ENCODE measurements at places on chromosomes 12 and 14.

DNA sequence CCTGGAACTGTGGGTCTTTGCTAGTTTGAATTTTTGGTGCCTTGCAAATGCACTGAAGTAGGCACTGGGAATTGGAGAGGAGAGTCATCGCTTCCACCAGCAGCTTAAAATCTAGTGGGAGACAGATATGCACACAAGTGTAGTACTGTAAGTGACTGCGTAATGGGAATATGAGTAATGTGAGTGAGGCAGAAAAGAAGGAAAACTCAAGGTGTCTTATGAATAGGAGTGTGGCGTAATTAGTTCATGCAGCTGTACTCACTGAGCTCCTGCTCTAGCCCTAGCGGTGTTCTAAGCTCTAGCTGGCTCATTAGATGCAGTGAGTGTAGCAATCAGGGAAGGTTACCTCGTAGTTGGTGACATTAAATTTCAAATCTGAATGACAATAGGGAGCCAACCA lies 2.8 kb downstream of the TCP11L2 start:
- no peak for DNase-seq

GRCh38 chr12:2752676-2753371 lies 41.9 kb upstream of the FKBP4 start:
- peak; percentile 88 for DNase-seq

- DNase-seq, result no peak
Measured at GRCh38 chr14:78107166-78107565, 63.0 kb upstream of the NRXN3 start.

DNA sequence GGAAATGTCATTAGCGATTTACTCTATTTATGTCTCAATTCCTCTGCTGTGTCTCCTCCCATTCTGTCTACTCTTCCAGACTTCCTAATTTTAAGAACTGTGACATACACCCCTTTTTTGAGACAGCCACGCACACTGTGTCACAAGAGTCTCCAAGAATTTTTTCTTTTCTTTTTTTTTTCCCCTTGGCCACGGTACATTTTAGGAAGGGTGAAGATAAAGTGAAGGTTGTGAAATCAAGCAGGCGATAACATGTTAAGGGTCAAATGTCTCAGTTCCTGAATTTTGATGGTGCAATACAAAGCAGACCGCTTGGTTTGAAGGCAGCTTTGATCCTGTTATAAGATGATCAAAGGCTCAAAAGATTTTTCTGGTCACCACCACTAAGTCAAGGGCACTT lies 4.3 kb downstream of the OLR1 start:
- DNase-seq, result no peak

- DNase-seq, result no peak
Measured at GRCh38 chr12:85835426-85836196, 598 bp downstream of the RASSF9 start.

- no peak for DNase-seq
Measured at GRCh38 chr12:71562676-71563595, 100.7 kb downstream of the ZFC3H1 start.

DNA sequence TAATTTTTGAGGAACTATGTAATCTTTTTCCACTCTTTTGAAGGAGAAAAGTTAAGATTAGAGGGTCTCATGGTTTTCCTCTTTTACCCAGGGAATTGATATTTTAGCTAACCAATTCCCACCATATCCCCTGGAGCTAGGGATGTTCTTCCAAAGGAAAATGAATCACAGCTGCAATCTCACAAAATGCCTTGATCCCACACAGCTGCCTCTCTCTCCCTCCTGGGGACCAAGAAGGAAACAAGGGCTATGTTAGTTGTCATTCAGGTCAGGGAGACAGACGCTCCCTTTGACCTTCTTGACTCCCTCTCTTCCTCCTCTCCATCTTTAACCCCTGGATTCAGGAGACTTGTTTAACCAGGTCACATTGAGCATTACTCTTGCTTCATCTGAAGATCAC lies 9.5 kb downstream of the DCN start:
- DNase-seq, result no peak

DNA sequence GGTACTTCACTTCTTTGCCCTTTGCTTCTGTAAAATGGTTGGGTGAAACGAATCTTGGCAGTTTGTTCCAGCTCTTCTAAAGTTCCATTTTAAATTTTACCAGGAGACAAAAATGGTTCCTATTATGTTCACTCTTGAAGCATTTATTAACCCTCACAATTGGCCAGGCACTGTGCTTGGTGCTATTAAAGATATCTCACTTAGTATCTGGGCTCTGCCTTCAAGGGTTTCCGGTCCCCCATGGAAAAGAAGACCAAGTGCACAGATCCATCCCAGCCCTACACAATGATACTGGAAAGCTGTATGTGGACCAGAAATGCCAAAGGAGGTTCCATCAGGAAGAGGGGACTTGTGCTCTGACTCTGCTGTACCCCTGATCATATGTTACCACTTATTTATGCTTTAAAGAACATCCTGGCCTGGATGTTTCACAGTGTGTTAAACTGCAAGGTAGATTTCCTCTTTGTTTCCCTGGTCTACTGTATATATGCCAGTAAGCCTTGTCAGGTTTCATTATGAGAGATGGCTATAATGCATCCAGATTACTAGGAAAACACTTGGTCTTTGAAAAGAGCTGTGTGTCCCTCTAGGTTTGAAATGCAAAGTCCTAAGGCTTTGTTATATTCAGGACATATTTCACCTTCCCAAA lies 154.8 kb downstream of the PRKCH start:
- peak; percentile 19 for DNase-seq

DNA sequence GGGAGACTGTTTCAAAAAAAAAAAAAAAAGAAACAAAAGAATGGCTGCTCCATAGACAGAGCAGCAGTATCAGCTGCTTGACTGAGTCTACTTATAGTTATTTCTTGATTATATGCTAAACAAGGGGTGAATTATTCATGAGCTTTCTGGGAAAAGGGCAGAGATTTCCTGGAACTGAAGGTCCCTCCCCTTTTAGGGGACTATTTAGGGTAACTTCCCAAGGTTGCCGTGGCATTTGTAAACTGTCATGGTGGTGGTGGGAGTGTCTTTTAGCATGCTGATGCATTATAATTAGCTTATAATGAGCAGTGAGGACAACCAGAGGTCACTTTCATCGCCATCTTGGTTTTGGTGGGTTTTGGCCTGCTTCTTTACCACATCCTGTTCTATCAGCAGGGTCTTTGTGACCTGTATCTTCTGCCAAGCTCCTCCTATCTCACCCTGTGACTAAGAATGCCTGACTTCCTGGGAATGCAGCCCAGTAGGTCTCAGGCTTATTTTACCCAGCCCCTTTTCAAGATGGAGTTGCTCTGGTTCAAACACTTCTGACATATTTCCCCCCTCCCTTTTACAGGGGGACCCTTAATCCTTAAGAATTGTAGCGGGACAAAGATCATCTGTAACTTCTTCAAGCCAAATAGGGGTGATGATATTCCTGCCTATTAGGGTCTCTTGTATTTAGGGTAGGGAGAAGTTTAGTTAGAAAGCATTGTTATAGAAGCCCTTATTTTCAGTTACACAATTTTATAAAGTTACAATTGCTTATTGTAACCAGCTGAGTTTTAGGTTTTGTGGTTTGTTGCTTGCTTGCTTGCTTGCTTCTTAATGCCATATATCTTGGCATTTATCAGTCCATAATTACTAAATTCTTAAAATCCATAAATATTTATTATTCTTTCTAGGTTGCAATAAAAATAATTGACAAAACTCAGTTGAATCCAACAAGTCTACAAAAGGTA lies 42.5 kb downstream of the MARK3 start:
- peak; percentile 55 for DNase-seq

DNA sequence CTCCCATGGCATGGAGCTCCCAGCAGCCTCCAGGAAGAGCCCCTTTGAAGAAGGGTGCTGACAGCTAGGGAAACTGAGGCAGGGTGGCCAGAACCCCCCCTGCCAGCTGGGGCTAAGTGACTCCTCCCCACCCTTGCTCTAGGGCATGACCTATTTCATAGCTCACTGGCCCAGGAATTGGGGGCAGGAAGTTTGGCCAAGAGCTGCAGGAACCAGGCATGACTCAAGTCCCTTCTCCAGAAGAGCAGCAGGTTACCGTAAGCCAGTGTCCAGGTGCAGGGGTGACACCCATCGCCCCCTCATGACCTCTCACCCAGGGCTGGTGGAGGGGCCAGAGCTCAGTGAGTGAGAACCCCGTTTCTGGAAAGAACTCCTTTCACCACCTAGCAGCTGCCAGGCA lies 1.9 kb downstream of the RASAL1 start:
- no peak for DNase-seq

DNA sequence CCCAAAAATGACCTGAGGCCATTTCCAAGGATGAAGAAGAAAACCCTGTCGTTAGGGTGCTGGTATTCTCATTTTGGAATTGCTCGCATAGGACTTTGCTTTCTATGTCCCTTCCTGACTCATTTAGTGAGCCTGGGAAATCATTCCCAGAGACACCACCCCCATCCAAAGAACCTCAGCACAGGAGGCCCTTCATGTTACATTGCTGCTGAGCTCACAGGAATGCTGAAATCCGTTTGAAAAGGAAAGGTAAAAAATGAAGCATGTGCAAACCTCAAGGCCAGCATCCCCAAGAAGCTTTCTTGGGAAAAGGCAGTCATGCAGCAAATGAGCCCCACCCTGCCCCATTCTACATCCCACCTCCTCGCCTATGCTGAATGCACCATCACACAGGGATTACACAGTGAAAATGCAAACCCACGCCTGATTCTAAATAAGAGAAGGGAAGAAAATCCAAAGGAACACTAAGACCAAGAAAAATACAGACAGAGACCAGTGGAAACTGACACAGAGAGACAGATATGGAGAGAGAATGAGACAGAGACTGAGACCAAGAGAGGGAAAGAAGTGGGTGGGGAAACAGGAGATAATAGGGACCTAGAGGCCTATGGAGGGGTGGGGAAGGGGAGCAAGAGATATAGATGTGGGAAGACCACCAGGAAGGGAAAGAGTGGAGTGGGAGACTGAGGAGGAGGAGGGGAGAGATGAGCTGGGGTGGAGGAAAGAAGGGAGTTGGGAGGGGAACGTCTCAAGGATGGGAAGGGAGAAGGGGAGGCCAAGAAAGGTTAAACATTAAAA lies 33.5 kb downstream of the NIN start:
- no peak for DNase-seq

- no peak for DNase-seq
Measured at GRCh38 chr12:29797565-29798355, 14.0 kb upstream of the TMTC1 start.

- DNase-seq, result no peak
Measured at GRCh38 chr14:92923744-92924103, 774 bp downstream of the CHGA start.

GRCh38 chr12:90188857-90189256 lies 480.2 kb upstream of the ATP2B1 start:
- no peak for DNase-seq
